ENCODE measurements at places on chromosomes 16 and 17.

DNA sequence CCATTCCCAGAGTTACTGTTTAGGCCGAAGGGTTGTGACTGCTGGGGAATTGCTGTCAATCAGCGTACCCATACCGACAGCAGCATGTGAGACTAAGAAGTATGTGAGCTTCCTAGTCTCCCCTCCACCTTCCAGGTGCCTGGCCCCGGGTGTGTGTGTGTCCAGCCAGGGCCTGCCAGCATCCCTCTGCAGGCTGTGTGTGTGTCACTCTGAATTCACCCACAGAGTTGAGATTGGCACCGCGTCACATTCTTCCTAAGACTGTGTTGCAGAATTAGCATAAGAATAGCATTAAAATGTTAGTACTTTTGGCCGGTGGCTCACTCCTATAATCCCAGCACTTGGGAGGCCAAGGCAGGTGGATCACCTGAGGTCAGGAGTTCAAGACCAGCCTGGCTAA lies 31.8 kb downstream of the PRMT7 start:
- peak; percentile 36 for DNase-seq

DNA sequence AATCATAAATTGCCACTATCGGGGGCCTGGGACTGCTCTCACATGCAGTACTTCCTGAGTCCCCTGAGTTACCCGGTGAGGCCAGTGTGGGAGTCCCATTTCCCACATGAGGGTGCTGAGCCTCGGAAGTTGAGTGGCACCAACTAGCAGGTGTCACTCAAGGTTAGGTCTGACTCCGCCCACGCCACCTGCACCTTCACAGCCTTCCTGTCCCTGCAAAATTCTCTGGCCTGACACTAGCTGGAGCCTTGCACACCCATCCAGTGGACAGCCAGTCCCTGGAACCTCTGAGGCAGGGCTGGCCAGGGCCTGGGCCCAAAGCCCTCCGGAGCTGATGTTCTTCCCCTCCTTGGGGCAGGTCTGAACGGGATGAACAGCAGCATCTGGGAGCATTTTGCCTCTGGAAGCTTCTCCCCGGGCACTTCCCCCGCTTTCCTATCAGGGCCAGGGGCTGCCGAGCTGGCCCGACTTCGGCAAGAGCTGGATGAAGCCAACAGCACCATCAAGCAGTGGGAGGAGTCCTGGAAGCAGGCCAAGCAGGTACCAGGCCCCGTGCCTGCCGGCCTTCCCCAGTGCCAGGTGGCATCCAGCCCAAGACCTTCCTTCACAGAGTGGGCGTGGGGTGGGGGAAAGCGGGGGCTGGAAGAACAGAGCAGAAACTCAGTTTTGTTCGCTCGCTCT lies 21.9 kb downstream of the UNC13D start:
- DNase-seq, result peak; percentile 71

- peak; percentile 91 for DNase-seq
Observed at GRCh38 chr17:82551779-82552457, 32.4 kb downstream of the FOXK2 start.

GRCh38 chr16:72050769-72051464 lies 3.4 kb upstream of the HP start:
- DNase-seq, result no peak

- no peak for DNase-seq
Observed at GRCh38 chr17:72359274-72359673, 238.5 kb downstream of the SOX9 start.

GRCh38 chr17:58387834-58388233 lies 29.5 kb downstream of the RNF43 start:
- DNase-seq, result no peak

GRCh38 chr16:89434490-89434889 lies 55.9 kb downstream of the ANKRD11 start:
- no peak for DNase-seq

DNA sequence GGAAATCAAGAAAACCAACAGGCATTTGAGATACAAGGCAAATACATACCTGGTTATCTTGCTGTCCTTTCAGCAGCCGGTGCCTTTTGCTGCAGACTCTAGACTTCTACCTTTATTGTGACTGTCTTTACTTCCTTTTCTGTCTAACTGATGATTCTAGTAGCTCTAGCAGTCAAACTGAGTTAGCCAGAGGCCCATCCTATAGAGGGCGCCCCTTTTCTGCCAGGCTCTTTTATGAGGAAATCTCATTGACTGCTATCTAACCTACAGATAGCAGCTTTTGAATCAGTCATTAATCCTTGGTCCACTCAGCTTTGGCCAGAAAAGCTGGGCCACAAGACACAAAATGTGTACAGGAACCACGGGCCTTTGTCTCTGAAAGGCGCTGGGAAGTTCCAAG lies 87.5 kb upstream of the WSB1 start:
- DNase-seq, result no peak

Measured in posterior vena cava (tissue), 2 donors.